ENCODE measurements at places on chromosomes 1 and 21.

DNA sequence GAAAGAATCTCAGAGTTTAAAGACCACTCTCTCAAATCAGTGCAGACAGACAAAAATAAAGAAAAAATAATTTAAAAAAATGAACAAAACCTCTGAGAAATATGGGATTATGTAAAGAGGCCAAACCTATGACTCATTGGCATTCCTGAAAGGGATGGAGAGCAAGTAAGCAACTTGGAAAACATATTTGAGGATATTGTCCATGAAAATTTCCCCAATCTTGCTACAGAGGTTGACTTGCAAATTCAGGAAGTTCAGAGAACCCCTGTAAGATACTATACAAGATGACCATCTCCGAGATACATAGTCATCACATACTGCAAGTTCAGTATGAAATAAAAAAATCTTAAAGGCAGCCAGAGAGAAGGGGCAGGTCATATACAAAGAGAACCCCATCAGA is 43.7 kb upstream of the IVNS1ABP start:
- DNase-seq = no peak

DNA sequence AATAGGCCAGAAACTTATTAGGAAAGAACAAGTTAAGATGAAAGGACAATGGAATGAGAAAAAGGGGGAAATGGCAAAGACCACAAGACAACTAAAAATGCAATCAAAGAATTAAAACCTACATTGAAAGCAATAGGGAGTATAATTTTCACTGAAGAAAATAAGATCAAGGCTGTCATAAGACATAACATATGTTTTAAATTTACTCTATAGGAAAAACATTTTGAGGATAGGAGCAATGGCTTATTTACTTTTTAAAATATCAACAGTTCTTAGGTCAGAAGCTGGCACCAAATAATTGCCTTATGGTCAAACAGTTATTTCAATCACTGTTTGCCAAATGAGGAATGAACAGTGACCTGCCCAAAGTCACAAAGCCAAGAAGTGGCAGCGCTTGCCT is 171.2 kb upstream of the HOOK1 start:
- DNase-seq = no peak

DNA sequence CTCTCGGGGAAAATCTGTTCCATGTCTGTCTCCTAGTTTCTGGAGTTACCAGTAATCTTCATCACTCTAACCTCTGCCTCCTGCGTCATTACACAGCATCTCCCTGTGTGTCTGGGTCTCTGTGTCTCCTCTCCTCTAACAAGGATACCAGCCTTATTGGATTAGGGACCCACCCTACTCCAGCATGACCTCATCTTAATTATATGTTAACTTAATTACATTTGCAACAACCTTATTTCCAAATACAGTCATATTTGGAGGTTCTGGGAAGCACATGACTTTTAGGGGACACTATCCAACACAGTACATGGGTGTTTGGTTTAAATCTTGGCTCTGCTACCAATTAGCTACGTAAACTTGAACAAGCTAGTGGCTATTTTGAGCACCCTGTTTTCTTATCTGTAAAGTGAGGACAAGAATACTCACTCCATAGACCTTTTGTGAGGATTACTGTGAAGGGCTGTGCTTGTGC is 83.9 kb upstream of the SGIP1 start:
- DNase-seq = no peak

- DNase-seq = no peak
Measured at GRCh38 chr1:173176246-173176645, 30.9 kb downstream of the TNFSF4 start.

DNA sequence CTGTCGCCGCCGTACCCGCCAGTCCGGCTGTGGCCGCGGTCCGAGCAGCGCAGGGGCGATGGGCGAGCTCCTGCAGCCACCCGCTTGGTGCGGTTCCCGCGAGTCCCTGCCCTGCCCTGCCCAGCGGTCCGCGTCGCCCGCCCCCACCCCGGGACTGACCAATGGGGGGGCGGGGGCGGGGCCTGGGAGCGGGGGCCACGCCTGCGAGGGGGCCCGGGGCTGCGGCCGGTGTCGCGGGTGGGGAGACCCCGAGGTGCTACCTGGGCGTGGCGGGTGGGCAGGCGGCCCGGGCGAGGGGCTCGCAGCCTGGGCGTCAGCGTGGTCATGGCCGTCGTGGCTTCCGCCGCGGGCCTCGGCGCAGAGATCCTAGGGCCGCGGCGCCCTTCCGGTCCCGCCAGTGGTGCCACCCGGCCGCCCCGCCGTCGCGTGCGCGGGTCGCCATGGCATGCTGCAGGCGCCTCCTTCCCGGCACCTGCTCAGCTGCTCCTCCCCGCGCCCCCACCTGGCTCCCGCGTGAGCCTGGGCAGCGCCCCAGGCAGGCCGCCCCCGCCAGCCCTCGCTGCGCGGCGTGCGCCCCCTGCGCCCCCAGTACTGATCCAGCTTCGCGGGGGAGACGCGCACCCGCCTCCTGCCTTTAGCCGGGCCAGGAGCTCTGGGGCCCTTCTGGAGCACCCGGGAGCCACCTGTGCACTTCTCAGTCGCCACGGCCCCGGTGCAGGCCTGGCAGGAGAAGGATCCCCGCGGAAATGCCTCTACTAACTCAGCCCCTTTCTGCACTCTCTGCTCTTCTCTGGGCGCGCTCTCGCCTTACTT is at the start of gene BMP8B:
Gene BMP8B, minus strand, starts transcription at position 108 of the 813 bp plus-strand sequence. CDS start 380 bp downstream, outside the sequence.
- no peak for DNase-seq

GRCh38 chr1:50098591-50099021 is 10.1 kb upstream of the ELAVL4 start:
- no peak for DNase-seq

DNA sequence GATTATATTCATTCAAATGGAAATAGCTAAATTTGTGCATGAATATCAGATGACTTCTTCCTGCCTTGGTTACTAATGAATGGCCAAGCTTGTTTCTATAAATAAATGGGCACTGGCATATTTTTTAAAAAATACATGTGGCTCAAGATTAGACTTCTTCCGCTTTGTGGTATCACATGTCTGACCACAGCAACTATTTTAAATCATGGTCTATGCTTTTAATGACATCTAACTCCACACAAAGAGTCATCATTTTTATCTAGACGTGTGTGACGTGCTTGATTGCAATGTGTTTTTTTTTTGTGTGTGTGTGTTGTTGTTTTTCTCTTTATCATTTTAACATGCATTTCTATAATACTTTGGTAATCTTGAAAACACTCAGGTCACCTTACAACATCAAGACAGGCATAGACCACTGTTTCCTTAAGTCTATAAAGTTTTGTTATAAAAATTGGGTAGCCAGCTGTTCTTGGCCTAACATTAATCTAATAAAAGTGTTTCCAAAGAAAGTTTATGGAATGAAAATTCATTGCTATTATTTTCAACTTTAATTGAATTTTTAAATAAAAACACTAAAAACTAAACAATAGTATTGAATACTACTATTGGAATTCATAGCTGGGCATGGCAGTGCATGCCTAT is 29.5 kb downstream of the RGS1 start:
- DNase-seq = peak; percentile 67

- DNase-seq = no peak
Measured at GRCh38 chr1:52348704-52349300, 17.2 kb downstream of the CC2D1B start.

DNA sequence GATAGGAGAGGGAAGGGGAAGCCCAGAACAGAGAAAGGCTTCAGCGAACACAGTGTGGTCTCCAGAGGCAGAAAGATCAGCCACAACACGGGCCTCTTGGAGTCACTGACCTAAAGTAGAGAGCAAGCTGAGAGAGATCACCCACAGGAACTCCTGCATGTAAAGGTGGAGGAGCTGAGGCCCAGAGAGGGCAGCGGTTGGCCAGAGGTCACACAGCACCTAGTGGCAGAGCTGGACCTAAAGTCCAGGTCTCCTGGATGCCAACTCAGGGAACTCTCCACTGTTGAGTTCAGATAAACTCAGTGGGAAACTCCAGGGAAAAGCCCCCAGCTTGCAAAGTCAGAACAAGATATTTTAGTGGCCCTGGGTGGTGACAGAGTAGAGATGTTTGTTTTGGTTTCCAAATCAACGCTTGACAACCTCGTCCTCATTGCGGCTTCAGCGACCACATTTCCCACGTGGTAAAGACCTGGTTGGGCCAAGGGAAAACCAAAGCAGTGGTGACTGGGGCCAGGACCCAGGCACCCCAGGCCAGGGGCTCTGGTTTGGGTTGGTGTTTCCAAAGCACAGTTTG is 4.6 kb downstream of the IFFO2 start:
- no peak for DNase-seq

- DNase-seq = no peak
Measured at GRCh38 chr1:206970446-206970845, at the start of gene FCAMR. FCAMR (minus strand) TSS chr1:206970460; CDS start chr1:206970125, 335 bp downstream.

DNA sequence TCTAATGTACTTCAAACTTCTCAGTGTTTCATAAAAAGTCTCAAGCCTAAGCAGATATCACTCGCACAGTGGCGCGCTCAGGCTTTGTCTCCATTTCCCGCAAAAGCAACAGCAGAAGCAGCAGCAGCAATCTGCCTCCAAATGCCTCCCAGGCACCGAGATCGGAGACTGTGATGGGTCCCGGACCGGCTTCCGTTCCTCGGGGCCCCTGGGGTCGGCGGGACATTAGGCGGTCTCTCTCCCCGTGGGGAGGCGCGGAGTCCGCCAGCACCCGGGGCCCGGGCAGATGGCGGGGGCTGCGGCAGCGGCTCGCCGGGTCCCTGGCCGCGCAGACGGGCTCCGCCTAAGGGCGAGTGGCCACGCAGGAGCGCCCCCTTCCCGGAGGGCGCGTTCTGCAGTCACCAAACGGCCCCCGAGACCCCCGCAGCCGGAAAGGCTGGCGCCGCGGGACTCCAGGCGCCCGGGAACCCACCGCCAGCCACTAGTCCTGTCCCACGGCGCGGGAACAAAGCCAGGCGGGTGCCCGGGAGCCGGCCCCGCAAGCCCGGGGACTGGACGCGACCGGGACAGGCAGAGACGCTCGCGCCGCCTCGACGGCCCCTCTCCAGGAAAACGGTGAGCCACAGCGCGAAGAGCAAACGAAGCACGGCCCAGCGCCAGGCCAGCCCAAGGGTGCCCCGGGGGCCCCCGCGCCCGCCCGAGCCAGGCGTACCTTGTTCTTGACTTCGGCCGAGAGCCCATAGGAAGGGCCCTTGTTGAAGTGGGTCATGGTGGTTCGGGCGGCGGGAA is 590 bp downstream of the CNN3 start:
- DNase-seq = no peak

- no peak for DNase-seq
Measured at GRCh38 chr1:54105736-54106269, 47.0 kb downstream of the CDCP2 start.

- DNase-seq = no peak
Measured at GRCh38 chr1:24861821-24862727, 68.0 kb downstream of the RUNX3 start.

DNA sequence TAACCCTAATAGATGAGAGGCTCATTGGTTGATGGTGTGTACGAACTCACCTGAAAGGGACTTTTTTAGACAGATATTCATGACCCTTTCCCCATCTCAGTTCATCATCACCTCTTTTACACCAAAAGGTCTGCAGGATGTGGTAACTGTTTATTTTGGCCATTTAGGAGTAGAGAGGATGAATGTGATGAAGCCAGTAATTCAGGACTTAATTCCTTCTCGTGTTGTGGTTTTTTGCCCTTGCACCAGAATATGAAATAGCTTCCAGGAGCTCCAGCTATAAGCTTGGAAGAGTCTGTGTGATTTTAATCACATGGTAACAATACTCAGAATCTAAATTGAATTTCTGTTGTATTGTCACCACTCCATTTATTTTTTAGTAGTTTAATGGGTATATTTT is 189.4 kb upstream of the KCTD3 start:
- no peak for DNase-seq

DNA sequence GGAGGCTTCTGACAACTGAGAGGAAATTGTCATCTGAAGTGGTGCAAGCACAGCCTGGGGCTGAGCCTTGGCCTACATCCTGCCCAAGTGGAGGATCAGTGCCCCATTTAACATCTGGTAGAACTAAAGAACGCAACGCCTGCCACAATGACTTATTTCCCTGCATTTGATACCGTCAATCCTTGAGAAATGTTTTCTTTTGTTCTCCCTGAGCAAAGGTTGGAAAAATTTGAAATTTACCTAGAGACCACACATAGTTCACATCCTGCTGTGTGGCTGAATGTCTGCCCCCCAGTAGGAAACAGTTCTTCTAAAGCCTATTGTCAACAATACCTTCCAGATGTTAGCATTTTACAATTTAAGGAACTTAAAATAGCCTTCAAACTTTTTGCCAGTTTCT is 5.6 kb upstream of the RGS4 start:
- DNase-seq = no peak

- no peak for DNase-seq
Measured at GRCh38 chr1:242239398-242239797, 240.5 kb upstream of the MAP1LC3C start.

DNA sequence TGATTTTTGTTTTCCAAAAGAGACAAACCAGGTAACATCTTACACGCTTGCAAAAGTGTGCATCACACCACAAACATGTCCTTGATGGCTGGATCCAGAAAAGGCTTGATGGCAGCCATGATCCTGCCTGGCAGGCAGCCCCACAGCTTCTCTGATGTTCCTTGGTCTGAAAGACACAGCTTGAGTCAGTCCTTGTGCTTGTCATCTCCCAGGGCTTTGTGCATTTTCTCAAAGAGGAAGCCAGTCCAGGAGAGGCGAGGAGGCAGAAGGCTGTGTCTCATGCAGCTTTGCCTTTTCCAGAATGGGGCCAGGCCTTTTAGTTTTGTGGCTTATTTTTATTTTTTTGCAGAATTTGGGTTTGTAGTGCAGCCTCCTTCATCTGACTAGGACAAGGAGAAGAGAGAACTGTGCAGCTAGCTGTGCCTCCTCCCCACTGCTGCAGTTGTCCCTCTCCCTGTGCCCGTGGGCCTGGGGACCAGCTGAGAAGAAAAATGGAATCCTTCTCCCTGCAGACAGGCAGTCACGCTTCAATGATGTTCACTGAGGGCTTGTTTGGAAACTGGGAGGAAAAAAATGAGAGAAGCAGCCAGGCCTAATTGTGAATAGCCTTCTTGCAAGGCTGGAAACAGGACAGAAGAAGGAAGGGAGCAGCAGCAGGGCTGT is 7.4 kb downstream of the FNDC5 start:
- DNase-seq = no peak
